Foreskin keratinocyte (primary cell): ENCODE measurements at places on chromosomes 3 and 15. TPM values are rescaled to one million over a fixed set of nuclear protein-coding genes. Genes with fewer than 3 reads are reported as not detected.

DNA sequence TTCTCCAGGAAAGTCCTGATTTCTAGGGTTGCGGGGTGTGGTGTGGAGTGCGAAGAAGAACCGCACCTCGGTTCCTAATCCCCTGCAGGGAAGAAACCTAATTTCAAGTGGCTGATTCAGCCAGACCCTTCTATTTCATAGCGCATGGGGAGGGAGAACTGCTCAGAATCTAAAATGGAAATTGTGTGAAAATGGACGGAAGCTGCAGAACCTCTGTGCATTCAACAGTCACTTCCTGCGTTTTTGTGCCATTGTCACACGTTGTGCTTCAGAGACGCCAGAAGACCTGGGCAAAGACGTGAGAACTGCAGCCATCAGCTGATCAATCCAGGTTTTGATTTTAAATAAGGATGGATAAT lies 1.2 kb downstream of the SIDT1 start:
- DNase-seq: no peak

DNA sequence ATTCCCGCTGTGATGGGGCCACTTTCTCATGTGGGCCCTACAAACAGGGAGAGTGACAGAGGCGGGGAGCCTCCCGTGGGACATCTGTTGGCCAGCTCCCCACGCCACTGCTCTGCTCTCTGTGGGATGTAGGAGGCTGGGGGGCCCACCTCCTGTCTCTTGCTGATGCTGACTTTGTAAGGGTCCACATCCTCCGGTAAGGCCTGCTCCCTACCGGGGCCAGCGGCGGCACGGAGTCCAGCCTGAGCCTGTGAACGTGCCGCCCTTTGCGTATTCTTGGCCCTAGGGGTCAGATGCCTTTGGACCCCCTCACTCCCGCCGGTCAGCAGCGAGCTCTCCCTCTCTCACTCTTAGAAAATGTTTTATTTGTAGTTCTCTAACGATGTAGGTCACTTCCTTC lies 153.2 kb downstream of the LRRC28 start:
- DNase-seq: no peak

DNA sequence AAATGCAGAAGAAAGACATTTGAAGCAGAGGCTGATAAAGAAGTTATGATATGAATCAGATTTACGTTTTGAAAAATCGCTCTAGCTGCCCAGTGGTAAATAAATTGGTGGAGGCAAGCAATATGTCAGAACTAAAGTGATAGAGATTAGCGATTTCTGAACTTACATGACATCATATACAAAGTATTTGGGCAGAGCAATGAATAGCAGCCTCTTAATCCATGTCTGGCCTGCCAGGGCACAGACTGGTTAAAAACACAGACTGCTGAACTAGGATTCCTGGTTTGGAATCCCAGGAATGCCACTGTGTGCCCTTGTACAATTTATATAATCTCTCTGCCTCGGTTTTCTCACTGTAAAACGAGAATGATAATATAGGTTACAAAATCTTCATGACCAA lies 243.1 kb upstream of the SETMAR start:
- DNase-seq: peak; percentile 23

DNA sequence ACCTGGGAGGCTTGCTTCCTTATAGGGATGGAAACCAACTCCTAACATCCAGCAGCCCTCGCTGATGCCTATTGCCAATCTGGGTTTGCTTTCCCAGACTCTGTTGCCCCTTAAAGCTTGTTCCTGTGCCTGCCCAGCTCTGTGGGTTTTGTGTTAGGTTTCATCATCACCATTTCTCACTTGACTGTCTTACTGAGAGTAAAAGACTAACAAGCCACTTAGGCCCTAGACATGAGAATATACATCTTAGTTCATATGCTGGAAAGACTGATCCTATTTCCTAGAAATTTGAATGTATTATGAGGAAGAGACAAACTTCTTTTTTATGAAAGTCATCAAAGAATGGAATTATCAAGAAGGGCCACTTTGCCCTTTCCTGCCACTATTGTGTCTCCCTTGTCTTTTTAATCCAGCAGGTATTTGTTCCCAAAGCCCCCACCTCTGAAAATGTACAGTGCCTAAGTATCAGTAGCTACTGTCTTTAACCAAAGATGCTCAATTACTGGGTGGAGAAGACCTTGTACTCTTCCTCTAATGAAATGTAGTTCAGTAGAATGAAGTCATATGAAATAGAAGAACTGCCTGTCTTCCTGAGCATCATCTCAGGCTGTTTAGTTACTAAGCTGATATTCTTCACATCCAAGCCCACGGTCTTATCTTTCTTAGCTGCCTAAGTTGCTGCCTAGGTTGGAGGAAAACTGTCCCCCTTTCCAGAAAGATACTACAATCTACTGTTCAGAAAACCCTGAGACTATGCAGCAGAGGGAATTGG lies 59.8 kb upstream of the ZPLD1 start:
- no peak for DNase-seq

Gene CEMIP
- 0.71 and 1.2 TPM in 2 replicates for total RNA-seq

Gene MESD
- 31.0 and 32.4 TPM in 2 replicates for total RNA-seq
